NCI-H2081 treated with DMSO at 0.1 percent for 48 hours (cell line): ENCODE measurements at places on chromosomes 6 and 20.

DNA sequence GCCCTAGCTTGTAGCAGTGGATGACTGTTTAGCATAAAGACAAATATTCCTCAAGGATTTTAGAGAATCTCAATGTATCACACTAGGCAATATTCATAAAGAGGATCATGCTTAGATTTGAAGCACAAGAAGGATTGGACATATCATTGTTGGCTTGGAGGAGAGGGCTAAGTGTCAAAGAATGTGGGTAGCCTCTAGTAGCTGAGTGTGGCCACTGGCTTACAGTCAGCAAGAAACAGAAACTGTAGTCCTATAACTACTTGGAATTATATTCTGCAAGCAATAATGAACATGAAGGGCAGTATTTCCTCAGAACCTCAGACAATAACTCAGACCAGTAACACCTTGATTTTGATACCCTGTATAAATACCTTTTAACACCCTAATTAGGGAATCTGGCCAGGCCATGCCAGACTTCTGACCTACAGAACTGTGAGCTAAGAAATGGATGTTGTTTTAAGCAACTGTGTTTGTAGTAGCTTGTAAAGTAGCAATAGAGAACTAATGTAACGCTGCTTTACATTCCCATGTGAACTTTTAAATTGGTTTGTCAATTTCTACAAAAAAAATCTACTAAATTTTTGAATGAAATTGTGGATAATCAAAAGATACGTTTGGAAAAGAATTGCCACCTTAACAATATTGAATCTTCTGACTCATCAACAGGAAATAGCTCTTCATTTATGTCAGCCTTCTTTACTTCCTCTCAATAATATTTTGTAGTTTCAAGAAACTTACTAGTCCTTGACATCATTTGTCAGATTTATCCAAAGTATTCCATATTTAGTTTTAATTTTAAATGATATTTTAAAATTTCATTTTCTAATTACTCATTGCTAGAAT lies 65.2 kb upstream of the RSPO3 start:
- DNase-seq, result no peak

- DNase-seq, result no peak
These were observed at the start of gene MC3R for GRCh38 chr20:56247954-56248782. Gene MC3R (plus strand): TSS chr20:56248732. CDS start chr20:56248844, 112 bp downstream.

DNA sequence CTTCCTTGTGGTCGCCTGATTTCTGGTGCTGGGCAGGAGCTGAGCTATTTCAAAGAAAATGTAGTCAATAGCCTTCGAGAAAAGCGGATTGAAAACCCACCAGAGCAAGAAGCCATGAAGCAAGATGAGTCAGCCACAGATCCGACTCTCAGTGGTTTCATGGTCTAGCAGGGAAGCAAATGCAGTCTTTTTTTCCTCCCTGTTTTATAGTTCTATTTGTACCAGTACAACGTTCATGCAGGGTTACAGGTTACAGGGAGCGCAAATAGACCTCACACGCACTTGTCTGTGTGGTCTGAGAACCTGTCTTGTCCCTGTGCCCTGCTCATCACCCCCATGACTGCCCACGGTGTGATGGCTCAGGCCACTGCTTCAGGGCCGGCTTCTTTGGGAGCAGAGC lies 309.8 kb upstream of the SUPT3H start:
- no peak for DNase-seq

DNA sequence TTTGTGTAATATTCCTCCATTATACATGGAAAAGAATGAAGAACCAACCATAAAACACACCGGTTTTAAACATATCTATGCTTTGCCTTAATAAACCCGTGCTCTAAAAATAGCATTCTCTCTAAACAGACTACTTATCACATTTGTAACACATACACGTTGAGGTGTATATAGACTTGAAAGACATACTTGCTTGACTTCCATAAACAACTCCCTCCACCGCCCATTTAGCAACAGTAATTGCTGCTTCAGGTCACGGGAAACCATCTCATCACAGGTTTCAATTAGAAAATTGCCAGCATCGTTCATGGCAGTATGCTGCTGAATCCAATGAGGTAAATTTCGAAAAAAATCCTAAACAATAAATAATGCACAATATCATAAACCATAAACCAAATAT lies 174.0 kb downstream of the SYNE1 start:
- no peak for DNase-seq

DNA sequence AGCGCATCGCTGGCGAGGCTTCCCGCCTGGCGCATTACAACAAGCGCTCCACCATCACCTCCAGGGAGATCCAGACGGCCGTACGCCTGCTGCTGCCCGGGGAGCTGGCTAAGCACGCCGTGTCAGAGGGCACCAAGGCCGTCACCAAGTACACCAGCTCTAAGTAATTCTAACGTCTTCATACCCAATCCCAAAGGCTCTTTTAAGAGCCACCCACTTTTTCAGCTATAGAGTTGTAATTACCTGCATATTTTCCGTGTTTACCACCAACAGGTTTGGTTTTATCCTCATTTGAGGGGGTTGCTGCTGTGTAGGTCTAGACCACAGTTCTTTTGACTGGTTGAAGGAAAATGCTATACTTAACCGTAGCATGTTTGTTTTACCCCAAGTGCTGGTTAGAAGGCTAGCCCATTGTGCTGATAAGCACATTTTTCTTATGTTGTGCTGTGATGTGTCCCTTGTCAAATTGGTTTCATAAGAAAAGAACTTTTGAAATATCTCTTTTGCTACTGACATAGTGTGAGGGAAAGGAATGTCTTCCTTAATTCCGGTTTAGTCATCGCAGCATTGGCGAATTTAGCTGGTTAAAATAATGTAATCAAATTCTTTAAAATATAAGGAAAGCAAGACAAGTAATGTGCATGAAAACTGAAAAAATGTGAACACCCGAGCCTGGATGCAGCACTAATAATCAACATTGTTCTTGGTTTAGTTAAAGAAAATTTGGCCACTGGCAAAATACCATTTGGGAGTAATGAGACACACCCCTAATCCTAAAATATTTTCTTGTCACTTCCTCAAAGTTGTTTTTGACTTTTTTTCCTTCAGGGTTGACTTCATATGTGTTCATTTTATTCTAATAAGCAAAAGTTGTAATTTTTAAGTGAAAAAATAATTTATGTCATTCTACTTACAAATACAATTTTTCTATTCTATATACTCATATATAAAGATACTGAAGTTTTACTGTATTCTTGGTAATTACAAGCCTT lies 112.8 kb downstream of the HFE start:
- DNase-seq, result no peak
